HEK293T (cell line): ENCODE measurements at places on chromosomes 12 and 14.

DNA sequence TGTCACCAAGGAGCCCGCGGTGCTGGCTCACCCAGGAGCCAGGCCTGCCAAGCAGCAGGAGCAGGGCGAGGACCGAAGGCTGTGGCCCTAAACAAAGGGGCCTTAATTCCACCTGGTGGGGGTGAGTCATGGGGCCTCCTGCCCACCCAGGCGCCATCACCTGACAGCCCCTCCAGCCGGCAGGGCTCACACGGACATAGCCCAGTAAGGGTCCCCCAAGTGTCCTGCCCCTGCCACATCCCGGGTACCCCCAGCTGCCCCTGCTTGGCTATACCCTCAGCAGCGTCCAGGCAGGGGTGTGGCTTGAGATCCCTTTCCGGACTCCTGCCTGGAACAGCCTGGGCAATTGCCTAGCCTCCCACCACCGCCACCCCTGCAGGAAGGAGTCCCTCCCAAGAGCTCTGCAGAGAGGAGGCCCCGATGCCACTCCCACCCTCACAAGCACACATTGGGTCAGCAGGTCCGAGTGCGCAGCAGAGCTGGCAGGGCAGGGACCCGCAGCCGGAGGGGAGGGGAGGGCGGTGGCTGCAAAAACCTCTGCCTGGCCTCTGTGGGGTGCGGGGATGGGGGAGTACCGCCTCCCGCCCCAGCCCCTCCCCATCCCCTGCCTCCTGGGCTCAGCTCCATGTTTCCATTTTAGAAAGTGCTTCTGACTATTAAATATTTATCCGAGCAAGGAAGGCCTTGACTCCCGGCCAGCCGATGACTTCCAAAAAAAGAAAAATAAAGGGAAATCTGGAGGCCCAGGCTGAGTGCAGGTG is 4.6 kb downstream of the AHNAK2 start:
- no peak for DNase-seq

- no peak for DNase-seq
These were observed 30.6 kb upstream of the SLC2A3 start for GRCh38 chr12:7966563-7966962.

DNA sequence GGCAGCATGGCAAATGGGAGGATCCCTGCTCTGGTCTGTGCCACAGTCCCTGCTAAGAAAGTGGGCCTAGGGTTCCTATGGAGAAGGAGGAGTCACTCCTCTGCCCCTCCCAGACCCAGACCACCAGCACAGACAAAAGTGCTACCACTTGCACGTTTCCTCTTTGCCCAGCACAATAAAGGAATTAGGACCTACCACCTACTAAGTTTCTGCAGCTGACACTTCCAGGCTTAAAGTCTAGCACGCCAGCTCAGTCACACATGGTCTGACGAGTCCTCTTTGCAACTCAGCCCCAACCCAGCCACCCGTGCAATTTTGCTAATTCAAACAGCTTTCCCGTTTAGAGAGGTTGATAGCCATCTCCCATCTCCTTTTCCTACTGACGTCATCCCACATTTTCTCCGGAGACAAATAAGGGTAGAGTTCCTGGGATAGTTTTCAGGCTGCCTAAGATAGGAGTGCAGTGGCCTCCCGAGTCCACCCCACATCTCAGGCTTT is 66.2 kb upstream of the PTGR2 start:
- DNase-seq = peak; percentile 49

- no peak for DNase-seq
These were observed 55.1 kb downstream of the TTC6 start for GRCh38 chr14:37650356-37651037.

DNA sequence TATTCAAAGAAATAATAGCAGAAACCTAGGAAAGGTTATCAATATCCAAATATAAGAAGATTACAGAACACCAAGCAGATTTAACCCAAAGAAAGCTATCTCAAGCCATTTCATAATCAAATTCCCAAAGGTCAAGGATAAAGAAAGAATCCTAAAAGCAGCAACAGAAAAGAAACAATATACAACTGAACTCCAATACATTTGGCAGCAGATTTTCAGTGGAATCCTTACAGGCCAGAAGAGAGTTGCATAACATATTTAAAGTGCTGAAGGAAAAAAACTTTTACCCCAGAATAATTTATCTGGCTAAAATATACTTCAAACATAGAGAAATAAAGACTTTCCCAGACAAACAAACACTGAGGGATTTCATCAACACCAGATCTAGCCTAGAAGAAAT is 54.3 kb downstream of the DENND5B start:
- no peak for DNase-seq

DNA sequence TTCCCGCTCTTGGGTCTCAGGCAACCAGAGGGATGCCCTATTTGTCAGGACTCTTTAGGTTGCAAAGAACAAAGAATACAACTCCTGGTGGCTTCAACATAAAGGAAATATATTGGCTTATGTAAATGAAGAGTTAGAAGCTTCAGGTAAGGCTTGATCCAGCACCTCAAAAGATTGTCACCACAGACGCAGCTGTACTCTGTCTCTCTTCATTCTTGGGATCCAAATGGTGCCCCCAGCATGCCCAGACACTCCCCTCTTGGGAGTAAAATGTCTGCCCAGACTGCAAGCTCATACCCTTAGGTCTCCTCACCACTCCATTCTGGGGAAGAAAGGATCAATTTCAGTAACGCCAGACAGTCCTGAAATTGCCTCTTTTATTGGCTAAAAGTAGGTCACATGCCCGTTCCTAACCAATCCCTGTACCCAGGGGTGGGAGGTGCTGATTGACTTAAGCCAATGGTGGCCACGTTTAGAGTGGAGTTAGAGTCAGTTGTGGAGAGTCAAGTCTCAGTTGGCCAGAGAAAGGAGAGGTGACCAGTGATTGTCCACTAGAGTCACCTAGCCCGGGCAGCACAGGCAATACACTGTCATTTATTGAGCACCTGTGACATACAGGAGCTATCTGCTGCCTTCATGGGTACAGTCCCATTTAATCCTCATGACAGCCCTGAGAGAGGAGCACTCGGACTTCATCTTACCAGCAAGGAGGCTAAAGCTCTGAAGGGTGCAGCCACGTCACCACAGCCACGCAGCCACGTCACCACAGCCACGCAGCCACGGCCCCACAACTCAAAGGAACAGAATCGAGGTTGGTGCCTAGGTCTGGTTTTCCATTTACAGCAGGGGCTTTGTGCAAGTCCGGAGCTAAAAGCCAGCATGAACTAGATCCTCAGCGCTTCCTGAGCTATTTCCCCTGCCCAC is 19.7 kb upstream of the BEGAIN start:
- DNase-seq = no peak

DNA sequence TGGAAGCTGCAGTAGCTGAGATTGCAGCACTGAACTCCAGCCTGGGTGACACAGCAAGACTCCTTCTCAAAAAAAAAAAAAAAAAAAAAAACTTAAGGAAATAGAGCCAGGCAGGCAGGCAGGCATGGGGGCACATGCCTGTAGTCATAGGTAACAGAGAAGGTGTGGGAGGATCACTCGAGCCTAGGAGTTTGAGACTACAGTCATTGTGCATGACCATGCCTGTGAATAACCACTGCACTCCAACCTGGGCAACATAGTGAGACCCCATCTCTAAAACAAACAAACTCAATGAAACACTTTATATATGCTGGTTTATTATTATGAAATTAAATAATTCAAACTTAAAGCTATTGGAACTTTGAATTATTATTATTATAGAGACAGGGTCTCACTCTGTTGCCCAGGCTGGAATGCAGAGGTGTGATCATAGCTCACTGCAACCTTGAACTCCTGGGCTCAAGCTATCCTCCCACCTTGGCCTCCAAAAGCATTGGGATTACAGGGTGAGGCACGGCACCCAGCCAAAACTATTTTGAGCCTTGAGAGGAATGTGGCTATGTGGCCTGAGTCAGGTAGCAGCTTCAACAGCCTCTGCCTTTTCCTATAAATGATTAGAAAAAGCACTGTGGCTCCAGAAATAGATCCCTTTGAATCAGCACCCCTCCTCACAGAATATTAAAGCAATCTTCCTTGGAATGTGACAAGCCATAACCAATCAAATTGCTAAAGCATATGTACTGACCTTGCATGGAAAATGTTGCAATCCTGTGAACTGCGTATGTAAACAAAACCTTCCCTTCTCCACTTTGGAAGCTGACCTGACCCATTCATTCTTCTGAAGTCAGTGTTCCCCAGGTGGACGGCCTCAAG is 34.7 kb upstream of the YY1 start:
- no peak for DNase-seq

GRCh38 chr14:94677213-94677612 is 65.0 kb downstream of the SERPINA3 start:
- DNase-seq = no peak

- no peak for DNase-seq
These were observed 21.8 kb upstream of the PIK3C2G start for GRCh38 chr12:18239526-18239925.

GRCh38 chr14:72603639-72604038 is 290.3 kb downstream of the DPF3 start:
- no peak for DNase-seq
